ENCODE measurements at places on chromosomes 16 and 17.

GRCh38 chr17:12953156-12953555, 64.7 kb downstream of the ELAC2 start:
- no peak for DNase-seq

GRCh38 chr16:22671301-22672076, 142.5 kb upstream of the HS3ST2 start:
- DNase-seq = no peak

GRCh38 chr16:66474750-66475199, 47.7 kb downstream of the BEAN1 start:
- DNase-seq = no peak

- no peak for DNase-seq
Measured at GRCh38 chr17:68509141-68510057, 2.8 kb upstream of the PRKAR1A start.

DNA sequence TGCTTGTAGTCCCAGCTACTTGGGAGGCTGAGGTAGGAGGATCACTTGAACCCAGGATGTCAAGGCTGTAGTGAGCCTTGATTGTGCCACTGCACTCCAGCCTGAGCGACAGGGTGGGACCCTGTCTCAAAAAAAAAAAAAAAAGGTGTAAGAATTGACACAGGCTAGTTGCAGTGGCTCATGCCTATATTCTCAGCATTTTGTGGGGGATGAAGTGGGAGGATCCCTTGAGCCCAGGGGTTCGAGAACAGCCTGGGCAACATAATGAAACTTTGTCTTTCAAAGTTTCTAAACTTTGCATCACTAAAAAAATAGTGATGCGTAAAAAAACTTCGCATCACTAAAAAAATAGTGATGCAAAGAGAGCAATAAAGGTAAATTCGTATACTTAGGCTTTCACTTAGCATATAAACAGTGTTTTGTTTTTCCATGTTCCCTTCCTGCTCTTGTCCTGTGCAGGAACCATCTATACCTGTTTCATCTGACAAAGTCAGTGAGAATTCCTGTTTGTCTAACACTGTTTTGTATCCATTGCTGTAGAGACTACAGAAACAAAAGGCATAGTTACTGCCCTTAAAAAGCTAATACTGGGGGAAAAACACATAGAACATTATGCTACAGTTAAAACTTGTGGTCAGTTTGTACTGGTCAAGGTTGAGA, 32.1 kb downstream of the CTCF start:
- DNase-seq = no peak

- DNase-seq = no peak
Measured at GRCh38 chr16:46748775-46749705, 896 bp upstream of the MYLK3 start.

GRCh38 chr17:36550491-36551417, 6.0 kb downstream of the GGNBP2 start:
- DNase-seq = no peak

- no peak for DNase-seq
Measured at GRCh38 chr16:80887062-80887461, 82.7 kb upstream of the CDYL2 start.

DNA sequence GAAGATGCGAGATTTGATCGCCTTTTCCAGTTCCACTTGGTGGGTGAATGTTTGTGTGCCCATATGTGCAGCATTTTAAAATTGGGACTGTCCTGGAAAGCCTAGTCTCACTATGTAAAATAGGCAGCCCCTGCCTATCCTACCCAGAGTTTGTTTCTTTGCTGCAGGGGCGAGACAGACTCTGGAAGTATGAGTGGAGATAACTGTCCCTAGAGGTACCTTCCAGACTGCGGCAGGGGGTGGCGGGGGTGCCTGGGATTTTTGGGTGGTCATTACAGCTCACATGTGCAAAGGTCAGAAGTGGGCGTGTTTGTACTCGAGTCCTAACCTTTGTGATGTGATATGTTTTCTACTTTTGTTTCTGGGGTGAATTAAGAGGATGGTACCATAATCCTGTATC, 36.6 kb downstream of the MPRIP start:
- DNase-seq = no peak

DNA sequence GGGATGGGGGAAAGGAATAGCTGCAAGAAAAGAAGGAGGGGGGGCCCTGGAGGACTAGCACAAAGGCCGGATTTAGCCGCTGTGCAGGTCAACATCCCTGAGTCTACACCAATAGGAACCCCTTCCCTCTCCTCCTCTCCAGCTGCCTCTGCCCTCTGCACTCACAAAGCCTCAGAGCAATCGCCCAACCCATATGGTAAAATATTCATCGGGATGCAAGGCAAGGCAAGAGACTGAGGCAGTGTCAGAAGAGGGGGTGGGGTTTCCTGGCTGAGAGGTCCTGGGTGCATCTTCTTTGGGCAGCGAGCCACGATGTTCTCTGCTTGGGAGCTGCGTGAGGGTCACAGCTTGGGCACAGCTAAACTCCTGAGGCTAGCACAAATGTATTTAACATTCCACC, 115.5 kb upstream of the NLRP1 start:
- DNase-seq = no peak

DNA sequence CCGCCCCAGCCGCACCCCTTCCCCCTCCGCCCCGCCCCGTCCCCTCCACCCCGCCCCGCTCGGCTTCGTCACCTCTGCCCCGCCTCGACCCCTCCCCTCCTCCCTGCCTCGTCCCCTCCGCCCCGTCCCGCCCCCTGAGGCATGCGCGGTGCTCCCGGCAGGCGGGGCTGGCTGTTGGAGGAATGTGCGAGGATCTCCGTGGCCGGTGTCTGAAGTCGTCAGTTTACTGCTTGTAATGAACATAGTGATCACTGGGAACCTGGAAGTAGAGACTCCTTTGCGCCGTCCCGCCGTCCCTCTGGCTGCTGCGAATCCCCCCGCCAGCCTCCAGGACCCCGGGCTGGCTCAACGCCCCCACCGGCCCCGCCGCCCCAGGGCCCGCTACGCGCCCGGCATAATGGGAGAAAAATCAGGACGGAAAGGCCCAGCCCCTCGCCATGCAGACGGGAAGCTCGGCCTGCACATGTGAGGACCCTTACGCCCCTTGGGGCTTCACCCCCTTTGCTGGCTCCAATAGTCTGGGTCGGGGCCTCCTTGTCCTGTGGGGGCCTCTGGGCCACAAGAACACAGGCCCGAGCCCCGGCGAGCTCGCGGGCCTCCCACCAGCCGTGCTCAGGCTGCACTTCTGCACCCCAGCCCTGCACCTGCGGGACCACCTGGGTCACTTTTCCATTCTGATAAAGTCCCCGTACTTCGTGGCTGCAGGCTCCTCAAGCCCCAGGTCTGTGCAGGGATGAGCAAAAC, 743.1 kb downstream of the KCNJ18 start:
- DNase-seq = no peak

DNA sequence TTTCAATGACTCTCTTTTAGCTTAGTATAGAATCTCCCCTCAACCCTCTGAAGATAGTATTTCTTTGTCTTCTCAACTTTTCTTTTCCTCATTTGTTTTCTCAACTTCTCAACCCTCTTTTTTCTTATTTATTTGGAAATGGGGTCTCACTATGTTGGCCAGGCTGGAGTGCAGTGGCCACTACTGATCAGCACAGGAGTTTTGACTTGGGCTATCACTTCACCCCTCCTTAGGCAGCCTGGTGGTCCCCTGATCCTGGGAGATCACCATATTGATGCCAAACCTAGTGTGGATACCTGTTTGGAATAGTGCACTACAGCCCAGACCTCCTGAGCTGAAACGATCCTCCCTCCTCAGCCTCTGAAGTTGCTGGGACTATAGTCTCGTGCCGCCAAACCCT, 79.8 kb downstream of the PITPNC1 start:
- DNase-seq = no peak

- no peak for DNase-seq
Measured at GRCh38 chr17:17556671-17557070, 34.8 kb downstream of the PEMT start.

- no peak for DNase-seq
Measured at GRCh38 chr17:43434902-43435319, 36.1 kb downstream of the ARL4D start.

DNA sequence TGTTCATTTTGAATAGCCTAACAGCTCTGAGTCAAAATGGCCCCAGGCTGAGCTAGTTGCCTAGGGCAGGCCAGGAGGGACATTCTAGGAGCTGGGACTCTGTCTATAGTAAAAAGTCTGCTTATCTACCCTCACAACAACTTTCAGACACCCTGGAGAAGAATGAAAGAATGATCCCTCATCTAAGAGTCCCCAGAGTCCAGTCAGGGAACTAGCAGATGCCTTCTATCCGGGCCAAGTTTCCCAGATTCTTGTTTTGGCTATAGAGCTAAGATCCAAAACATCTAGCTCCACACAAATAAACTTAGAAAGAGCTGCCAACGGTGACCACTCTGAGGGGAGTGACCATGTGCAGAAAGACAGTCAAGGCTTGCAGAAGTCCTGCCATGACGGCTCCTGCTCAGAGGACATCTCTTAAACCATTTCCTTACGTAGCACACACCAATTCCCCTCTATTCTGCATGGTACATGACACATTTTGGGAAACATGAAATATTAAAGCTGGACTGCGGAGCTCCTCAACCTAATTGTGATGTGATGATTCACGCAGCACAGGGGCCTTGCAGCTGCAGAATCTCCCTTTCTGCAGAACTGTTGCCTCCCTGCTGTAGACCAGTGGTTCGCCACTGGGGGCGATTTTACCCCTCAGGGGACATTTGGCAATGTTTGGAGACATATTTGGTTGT, 24.2 kb downstream of the FAM20A start:
- no peak for DNase-seq
